Regular cardiac myocyte (primary cell): ENCODE measurements at places on chromosomes 4 and X. TPM values are rescaled to one million over a fixed set of nuclear protein-coding genes. Genes with fewer than 3 reads are reported as not detected.

Gene ADGRA3
- 19.7 and 20.5 TPM in 2 replicates for total RNA-seq

Gene DCAF12L1
- under 0.01 TPM in 1 of 2 replicates, not detected in the other for total RNA-seq

Gene DMRTC1
- total RNA-seq = not detected in 2 replicates

Gene PPEF2
- 0.19 TPM in 1 of 2 replicates, not detected in the other for total RNA-seq

Gene ARHGEF38
- under 0.01 TPM in 1 of 2 replicates, not detected in the other for total RNA-seq

Gene TBC1D8B
- 14.6 and 17.2 TPM in 2 replicates for total RNA-seq

Gene TMPRSS11A
- total RNA-seq = not detected in 2 replicates

Gene LDOC1
- total RNA-seq = 4.2 and 4.6 TPM in 2 replicates
